Fibroblast of lung (primary cell): ENCODE measurements at places on chromosomes 2 and 18. TPM values are rescaled to one million over a fixed set of nuclear protein-coding genes. Genes with fewer than 3 reads are reported as not detected.

- no peak for DNase-seq
Measured at GRCh38 chr2:196853301-196854087, 44.3 kb upstream of the C2orf66 start.

- peak; percentile 57 for DNase-seq
Measured at GRCh38 chr2:67476809-67477790, 80.0 kb downstream of the ETAA1 start.

CYS1 gene
- 1.5 and 5.1 TPM in 2 replicates for total RNA-seq

GRCh38 chr2:234099266-234099665 is 48.8 kb downstream of the SPP2 start:
- no peak for DNase-seq

DNA sequence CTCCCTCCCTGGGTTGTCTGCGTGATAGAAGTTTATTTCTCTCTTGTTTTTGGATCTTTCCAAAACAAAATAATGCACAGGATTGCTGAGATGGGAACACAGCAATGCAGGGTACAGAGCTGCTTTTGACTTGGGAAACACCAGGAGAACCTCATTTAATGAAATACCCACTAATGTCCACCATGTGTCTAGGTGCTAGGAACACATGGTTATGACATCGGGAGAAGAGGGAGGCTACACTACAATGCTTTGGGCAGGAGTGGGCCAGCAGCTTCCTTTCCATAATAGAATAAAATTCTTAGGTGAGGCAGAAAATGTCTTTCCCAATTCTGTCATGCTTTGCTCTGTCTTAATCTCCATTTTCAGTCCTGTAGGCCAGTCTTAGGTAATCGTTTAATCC is 29.2 kb upstream of the KCNF1 start:
- DNase-seq, result no peak
